HL-60 (cell line): ENCODE measurements at places on chromosomes 11 and 22.

DNA sequence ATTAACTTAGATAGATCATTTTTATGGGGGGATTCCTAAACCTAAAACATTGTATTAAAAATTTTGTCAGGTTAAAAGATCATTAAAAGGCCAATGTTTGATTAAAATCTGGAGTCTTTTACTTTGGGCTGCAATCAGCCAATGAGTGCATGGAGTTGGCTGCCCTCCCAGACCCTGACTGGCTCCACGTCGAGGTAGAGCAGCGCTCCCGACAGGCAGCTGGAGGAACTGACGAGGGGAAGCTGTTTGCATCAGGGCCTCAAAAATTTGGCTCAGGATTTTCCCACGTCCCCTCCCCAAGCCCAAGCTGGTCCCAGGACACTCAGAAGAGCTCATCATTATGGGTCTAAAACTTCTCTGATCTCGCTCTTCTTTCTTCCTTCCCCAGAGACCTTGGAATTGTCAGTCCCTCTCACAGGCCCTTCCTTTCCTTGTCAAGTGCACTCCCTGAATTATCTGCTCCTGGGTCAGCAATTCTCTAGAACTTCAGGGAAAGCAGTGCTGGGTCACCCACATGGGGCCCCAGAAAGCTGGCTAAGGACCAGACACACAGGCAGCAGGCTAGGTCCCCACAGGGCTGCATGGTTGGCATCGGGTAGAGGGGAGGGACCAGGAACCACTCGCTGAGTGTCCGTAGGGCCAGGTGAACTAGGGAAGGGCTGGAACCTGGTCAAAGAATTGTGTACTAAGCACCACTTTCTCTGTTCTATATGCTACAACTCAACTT, 119.6 kb upstream of the IGLL5 start:
- DNase-seq: no peak

GRCh38 chr22:19138217-19139000, 6.0 kb downstream of the ESS2 start:
- no peak for DNase-seq

GRCh38 chr22:29346659-29347058, 31.2 kb upstream of the RASL10A start:
- DNase-seq: no peak

DNA sequence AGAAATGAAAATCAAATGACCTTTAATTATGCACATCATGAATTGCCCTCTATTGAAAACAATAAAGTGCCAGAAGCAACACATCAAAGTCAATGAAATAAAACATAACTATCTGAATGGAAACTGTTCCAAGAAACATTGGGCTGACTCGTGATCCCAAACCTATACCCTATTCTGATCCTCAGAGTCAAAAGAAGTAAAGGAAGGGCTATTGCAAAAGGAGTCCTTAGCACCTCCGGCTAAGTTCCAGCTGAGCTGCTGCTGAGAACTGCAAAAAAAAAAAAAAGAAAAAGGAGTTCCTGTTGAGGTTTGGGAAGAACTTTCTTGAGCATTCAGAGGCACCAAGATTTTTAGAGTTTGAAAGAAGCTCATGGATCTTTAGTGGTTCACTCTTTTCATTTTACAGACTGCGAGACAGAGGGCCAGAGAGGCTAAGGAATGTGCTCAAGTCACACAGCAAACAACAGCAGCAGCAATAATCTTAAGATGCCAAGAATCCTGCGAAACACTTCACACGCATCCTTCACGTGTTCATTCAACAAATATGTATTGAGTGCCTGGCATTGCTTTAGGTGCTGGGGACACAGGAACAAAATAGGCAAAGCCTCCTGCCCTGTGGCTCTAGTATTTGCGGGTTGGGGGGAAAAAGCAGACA, 841 bp upstream of the TMPRSS13 start:
- no peak for DNase-seq

DNA sequence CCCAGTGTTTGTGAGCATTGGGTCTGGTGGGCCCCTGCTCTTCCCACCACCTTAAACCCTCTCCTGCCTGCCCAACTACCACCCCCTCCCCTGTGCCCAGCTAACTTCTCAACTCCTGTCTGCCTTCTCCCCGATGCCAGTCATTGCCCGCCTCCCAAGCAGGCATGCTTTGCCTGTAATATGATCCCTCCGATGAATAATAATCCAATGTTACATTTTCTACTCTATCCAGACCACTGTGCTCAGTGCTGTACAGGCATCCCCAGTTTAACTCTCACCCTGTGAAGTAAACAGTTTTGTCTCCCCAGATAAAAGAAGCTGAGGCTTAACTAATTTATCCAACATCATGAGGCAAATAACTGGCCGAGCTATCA, 35.5 kb upstream of the OLFML1 start:
- DNase-seq: no peak

GRCh38 chr22:45491841-45492240, 10.8 kb upstream of the FBLN1 start:
- DNase-seq: no peak

- DNase-seq: no peak
Measured at GRCh38 chr22:44260216-44261035, 52.3 kb downstream of the SHISAL1 start.

DNA sequence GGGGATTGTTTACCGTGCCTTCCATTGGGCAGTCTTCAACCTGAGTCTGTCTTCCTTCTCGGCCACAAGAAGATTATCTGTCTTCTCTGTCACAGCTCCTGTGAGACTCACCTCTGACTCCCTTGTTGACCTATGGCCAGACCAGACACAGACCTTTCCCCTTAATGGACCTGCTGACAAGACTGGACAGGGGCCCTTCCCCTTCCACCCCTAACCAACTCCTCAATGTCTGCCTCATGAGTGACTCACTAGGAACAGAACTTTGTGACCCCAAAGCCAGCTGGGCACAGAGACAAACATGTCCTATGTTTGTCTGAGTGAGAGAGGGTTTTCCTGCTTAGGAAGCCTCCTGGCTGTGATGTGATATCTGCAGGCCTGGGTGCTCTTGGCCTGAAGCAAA, 405.0 kb downstream of the BRD1 start:
- no peak for DNase-seq

- no peak for DNase-seq
Measured at GRCh38 chr11:120134106-120134930, 3.6 kb downstream of the TRIM29 start.

GRCh38 chr22:39935612-39936011, 24.6 kb upstream of the TMA7B start:
- DNase-seq: no peak

DNA sequence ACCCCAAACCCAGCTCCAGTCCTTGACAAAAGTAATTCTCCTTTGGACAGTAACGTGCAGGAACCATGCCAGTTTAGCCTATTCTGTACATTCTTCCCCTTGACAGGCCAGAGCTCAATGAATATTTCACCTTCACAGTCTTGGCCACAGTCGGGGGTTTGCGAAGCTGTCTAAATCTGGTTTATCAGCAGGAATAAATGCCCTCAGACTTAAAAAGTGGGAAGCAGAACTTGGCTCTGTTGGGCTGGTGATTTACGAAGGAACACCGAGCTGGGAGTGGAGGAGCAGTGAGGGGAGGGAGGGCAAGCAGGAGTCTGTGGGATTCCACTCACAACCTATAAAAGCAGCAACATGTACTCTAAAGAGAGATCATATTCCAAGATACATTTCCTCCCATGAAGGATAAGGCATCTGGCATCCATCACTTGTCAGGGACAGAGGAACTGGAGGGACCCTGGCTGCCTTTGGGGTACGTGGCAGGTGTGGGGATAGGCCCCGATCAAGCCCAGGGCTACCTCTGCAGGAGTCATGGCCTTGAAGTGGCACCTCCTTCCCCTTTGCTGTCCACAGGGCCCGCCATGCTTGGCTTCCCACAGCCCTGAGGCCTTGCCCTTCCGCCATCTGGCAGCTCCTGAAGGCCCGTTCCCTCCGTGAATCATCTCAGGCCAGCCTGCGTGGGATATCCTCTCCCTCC, 154.3 kb downstream of the ADAMTS15 start:
- no peak for DNase-seq

DNA sequence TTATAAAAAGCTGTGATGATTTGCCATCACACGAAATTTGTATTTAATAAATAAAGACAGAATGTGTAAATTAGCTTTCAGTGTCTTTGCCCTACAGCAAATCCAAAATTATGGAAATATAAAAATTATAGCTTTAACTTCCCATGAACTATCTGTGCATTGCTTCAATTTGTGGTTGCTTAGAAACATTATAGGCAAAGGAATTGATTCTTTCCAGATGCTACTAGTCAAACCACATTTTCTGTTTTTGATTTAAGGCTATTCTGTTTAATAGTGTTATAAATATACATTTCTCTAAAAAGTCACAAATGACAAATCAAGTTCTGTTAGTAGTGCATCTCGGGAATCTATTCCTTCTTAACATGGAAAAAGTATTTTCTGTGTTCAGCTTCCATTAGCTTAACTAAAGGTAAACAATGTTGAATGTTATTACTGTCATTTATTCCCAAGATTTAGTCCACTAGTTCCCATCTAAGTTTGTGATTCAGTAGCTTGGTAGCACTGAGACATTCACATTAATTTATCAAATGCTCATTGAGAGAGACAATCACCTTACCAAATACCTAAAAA, 1086.3 kb upstream of the CCDC90B start:
- no peak for DNase-seq

DNA sequence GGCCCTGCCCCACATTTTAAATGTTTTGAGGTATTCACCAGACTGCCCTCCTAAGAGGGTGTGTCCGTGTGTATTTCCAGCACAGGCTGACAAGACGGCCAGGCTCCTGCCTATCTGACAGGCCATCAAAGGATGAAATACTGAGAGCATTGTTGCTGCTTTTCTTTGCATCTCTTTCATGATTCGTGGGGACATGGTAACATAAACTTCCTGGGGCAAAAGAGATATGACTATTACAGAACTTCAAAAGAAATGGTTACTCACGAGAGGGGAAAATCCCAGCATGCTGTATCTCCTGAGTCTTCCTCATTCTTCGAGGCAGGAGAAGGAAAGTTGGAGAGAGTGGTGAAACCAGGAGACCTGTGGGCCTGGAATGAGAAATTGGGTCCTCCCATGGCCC, 10.3 kb upstream of the BIK start:
- DNase-seq: no peak

GRCh38 chr22:35904752-35905151, 123.9 kb downstream of the RBFOX2 start:
- no peak for DNase-seq

- DNase-seq: no peak
Measured at GRCh38 chr11:44760917-44761550, 34.3 kb downstream of the TSPAN18 start.
